Hepatic stellate cell (primary cell): ENCODE measurements at places on chromosomes 6 and 20.

- no peak for DNase-seq
Observed at GRCh38 chr20:51528263-51529027, 14.1 kb downstream of the NFATC2 start.

- DNase-seq = no peak
Observed at GRCh38 chr6:79668381-79668780, 37.3 kb downstream of the SH3BGRL2 start.

- no peak for DNase-seq
Observed at GRCh38 chr6:152180601-152181000, 373.1 kb downstream of the ESR1 start.

DNA sequence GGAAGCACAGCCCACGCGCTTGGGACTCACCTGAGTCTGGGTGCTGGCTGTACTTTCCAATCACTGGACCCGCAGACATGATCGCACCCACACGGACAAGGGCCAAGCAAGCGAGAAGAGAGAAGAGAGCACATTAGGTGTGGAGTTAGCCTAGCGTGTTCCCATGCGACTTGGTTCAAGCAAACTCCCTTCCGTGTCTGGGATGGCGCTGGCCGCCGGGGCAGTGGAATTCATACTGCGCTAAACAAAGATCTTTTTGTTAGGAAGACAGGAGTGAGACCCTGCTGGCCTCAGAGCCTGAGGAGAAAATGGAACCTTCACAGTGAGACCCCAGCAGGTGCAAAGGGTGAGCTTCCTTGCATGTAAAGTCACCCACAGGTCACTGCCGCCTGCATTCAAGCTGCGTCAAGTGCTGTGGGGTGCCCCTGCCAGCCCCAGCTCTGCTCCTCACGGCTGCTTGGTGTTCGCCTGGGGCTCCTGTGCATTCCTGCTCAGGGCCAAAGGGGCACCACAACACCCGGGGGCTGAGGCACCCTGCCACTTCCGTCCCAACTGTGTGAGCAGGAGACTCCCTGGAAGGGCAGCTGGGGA, 26.4 kb downstream of the PSMG4 start:
- DNase-seq = no peak

GRCh38 chr6:80547827-80548226, 441.4 kb downstream of the BCKDHB start:
- peak; percentile 11 for DNase-seq

DNA sequence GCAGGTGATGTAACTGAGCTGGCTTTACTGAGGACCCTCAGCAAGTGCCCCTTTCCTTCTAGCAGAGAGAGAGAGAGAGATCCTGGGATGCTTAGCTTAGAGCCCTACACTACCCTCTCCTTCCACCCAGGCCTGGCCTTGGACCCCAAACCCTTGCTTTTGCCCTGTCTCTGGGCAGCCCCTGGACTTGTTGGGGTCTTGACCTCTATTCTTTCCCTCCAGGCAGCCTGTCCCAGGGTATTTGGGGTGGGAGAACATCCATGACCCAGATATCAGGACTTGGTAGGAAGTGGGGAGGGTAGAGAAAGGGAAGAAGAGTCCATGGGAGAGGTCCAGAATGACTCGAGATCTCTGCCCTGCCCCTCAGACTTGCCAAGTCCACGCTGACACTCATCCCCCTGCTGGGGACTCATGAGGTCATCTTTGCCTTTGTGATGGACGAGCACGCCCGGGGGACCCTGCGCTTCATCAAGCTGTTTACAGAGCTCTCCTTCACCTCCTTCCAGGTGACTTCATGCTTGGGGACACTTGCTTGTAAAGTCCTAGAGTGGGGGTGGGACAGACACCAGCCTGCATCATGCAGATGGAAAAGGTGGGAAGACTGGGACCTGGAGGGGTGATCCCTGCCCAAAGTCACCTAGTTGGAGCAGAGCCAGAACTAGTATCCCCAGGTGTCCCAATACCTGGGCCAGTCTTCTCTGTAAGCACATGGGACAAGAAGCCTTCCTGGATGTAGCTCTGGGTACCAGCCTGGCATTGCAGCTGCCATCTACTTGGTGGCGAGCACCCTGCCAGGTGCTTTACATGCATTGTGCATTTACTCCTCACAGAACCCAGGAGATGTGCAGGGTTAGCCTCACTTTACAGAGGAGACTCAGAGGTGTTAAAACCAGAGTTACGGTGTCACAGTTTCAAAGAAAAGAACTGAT, 30.9 kb downstream of the GLP1R start:
- no peak for DNase-seq

DNA sequence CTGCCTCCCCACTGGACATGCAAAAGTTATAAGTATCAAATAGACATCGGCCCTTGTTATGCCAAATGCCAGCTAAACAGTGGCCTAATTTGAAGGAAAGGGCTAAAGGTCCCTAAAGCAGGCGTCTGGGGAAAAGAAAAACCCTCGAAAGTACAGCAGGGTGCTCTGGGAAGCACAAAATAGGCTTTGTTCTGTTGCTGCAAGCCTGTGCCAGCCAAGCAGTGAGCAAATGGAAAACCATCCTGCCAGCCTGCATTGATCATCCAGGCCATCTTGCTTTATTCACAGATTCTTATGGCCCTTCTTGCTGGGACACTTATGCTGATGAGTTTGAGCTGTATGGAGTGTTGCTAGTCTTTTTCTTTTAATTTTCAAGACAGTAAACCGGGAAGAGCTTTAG, 62.2 kb upstream of the PLEKHG1 start:
- DNase-seq = no peak

DNA sequence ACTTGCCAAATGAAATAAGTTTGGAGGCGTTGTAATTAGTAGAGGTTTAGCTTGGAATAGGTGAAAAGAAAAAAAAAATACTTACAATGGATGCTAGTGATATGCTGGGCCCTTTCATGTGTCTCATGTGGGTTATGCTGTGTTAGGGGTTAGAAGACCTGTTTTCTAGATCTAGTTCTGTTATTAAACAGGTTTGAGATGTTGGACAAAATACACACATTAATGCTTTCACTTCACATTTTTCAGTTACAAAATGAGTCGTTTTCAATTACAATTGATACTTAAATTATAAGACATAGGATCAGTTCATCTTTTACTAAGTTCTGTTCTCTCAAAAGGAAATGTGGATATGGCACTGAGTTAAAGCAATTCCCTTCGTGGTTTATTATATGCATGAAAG, 509.8 kb downstream of the EPM2A start:
- DNase-seq = no peak

- no peak for DNase-seq
Observed at GRCh38 chr6:52510213-52510562, 66.7 kb downstream of the TRAM2 start.

GRCh38 chr6:22784601-22785410, 215.4 kb downstream of the HDGFL1 start:
- peak; percentile 7 for DNase-seq

GRCh38 chr6:125354649-125355048, 52.9 kb upstream of the HDDC2 start:
- no peak for DNase-seq
